Muscle of leg (tissue), 16 donors: ENCODE measurements at places on chromosomes 1 and 21. TPM values are rescaled to one million over a fixed set of nuclear protein-coding genes. Genes with fewer than 3 reads are reported as not detected.

DNA sequence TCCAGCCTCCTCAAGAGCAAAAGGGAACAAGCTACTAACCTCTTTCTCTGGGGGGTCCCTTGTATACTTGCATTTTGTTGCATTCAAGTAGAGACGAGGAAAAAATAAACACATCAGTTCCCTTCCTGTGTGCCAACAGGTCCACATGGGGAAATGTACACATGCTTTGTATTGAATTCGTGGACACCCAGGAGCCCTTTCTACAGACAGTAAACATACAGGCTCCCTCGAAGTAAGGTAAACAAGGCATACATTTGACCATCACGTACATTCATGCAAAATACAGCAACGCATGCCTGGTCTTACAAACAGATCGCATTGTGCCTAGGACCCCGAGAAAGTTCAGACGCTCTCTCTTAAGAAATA, 1.1 kb downstream of the KCND3 start:
- no peak for DNase-seq

DNA sequence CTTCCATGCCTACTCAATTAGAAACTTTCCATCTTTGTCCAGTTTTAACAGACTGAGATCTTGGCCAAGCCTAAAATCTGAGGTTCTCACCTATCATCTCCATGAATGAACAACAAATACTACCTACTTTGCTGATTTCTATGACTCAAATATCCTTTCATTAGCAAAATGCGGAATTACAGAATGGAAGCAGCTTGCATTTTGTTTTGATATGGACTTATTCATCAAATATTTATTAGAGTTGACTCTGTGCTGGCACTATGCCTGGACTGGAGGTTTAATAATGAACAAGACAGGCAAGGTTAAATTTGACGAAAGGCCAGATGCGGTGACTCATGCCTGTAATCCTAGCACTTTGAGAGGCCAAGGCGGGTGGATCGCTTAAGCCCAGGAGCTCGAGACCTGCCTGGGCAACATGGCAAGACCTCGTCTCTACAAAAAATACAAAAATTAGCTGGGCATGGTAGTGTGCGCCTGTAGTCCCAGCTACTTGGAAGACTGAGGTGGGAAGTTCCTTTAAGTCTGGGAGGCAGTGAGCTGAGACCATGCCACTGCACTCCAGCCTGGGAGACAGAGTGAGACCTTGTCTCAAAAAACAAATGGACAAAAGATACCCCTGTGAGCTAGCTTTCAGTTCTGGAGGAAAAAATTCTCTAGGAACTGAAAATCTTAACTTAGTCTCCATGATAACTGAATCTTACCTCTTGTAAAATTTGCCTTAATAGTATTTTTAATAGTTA, 29.4 kb upstream of the SOD1 start:
- peak; percentile 31 for DNase-seq

GRCh38 chr1:119026956-119027355, 38.8 kb upstream of the TBX15 start:
- DNase-seq: no peak

GRCh38 chr1:36956570-36956969, 77.7 kb downstream of the GRIK3 start:
- no peak for DNase-seq

DNA sequence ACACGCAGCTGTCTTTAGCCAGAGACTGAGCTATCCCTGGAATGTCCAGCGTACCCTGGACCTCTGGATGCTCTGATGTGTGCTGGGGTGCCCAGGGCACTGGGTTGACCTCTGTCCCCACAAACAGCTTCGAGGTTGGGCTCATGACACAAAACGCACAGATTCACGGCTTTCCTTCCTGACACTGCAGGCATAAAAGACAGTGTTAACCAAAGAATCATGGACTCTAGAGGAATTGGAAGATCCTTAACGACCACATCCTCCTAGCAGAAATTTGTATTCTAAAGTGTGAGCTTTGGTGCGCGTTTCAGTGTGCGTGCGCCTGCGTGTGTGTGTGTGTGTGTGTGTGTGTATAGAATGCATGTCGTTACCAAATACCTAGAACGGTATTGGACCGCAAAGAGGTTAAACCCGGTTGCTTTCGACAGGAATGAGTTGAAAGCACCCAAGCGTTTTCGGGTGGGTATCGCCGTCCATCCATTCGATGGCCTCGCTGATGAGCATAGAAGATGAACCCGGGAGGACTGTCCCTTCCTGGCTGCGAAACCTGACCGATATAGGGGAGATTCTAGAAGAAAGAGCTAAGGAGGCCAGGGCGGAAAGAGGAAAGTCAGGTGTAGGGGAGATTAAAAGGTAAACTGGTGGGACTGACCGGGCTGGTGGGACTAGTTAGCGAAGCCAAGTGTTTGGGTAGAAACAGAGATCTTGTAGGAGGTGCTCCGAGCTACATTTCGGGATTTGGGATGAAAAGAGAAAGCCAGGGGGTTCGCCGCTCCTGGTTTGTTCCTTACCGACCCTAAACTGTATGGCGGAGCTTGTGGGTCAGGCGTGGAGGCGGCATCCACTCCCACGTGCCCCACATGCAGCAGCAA, 6.8 kb upstream of the LHX9 start:
- no peak for DNase-seq

The PLPPR5 gene
- polyA plus RNA-seq: 1.7 TPM

The CYP4A11 gene
- 0.12 TPM for polyA plus RNA-seq

The TMEM82 gene
- polyA plus RNA-seq: 1.4 TPM

The CFHR2 gene
- polyA plus RNA-seq: not detected

The ZNF436 gene
- 39.5 TPM for polyA plus RNA-seq

The FAM72D gene
- polyA plus RNA-seq: 1.7 TPM

The THEM5 gene
- 0.25 TPM for polyA plus RNA-seq
